ENCODE measurements at places on chromosomes 16 and 17.

DNA sequence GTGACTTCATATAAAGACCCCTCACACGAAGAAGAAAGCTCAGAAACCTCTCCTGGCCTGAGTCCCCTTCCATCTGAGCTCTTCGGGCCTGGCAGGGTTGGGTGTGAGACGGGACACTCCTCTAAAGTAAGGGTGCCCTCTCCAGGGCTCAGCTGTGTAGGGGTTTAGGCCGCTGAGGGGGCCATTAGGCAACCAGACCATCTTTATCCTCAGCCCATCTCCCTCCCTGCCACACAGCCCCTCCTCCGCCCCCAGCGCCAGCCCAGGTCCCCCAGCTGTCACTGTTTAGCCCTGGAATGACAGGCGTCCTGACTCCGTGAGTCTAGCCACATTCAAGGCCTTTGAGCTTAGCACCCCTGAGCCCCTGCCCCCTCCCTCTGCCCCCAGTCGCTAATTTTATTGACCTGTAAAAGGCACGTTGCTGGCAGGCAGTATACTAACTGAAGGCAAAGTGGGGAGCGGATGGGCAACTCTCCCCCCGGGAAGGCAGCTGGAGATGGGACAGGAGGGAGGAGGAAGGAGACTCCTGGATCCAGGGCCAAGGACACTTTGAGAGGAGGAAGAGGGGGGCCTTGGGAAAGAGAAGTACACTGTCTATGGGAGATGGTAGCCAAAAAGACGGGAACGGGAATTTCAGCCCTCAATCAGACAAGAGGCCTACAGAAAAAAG, 592 bp upstream of the ZNF385C start:
- no peak for DNase-seq

GRCh38 chr17:40065769-40066510, 3.2 kb downstream of the THRA start:
- DNase-seq = no peak

DNA sequence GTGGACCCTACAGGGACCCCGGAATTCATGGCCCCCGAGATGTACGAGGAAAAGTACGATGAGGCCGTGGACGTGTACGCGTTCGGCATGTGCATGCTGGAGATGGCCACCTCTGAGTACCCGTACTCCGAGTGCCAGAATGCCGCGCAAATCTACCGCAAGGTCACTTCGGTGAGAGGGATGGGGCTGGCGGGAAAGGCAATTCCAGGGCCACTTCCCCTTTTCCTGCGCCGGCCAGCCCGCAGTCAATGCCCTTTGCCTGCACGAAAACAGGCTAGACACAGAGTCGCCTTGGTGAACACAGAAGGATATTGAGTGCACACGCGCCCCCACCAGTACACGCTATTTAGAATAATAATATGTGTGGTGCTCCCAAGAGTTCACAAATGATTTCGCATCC, 4.0 kb downstream of the WNK4 start:
- DNase-seq = no peak

- no peak for DNase-seq
Observed at GRCh38 chr16:63289834-63290460, 1253.7 kb upstream of the CDH8 start.

DNA sequence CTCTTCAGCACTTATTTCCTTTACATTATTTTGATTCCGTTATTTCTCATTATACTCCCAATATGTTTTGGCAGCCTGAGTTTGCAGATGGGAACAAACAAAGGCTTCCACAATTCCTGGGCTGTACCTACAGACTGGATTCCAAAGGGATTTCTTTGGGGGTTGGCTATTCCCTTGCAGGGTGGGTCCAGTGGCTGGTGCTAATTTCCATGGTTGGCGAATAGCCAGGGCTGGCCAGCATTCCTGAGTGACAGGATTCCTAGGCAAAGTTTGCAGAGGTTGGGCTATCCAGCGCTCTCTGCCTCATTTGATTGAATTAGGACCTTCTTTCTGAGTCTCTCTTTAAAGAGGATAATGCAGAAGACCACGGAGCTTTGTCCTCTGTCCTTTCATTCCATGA, 207.4 kb downstream of the MAF start:
- no peak for DNase-seq

GRCh38 chr17:79174905-79175856, 100.6 kb downstream of the ENGASE start:
- DNase-seq = no peak

DNA sequence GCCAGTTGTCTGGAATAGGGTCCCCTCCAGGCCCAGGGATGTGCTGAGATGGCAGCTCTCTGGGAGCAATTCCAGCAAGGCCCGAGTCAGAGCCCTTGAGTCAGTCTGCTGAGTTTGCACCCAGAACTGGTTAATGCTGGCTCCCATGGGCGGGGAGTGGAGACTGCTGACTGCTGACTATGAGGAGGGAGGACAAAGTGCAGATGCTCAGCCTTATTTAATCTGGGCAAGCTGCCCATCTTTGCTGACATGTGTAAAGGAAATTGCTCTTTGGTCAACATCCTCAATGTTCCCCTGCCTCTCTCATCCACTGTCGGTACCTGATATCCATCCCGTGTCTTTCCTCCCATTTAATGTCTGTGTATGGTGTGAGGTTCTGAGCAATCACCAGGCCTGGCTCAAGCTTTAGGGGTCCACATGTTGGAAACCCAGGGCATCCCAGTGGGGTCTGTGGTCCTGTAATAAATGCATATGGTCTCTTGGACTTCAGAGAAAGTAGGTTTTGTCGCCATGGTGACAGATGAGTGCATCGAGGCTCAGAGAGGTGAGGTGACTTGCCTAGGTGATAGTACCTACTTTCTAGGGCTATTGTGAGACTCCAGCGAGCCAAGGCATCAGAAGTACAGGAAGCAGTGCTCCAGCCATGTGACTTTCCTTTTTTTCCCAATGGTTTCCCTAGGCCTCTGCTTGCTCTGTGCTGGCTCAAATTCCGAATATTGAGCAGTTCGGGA, 20.0 kb upstream of the RNF135 start:
- DNase-seq = peak; percentile 61

DNA sequence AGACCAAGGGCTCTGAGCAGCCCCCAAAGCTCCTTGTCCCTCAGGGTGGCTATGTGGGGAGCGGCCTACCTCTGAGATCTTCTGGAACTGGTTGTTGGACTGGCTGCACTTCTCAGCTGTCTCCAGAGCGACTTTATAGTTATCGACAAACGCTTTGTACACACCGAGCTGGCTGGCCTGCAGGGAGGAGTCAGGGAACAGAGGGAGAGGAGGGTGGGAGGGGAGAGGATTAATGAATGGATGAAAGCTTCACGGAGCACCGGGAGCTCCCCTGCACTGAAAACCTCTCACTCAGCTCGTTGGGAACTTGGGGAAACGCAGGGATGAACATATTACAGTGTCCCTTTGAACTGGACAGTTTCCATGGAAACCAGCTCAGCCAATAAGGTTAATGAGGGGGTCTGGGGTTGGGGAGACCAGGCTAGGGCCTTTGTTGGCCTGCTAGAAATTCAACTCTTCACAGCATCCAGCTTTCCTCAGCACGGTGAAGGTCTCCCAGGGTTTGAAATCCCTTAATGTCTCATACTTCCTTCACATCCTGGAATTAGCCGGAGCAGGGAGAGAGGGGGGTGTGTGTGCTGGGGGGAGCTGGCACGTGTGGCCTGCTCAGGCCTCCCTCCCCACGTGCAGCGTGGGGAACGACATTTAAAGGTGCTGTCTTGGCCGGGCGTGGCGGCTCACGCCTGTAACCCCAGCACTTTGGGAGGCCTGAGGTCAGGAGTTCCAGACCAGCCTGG, 86.7 kb downstream of the TIMM22 start:
- DNase-seq = no peak

Data from GM04503 (cell line).